ENCODE measurements at places on chromosomes 6 and 20.

DNA sequence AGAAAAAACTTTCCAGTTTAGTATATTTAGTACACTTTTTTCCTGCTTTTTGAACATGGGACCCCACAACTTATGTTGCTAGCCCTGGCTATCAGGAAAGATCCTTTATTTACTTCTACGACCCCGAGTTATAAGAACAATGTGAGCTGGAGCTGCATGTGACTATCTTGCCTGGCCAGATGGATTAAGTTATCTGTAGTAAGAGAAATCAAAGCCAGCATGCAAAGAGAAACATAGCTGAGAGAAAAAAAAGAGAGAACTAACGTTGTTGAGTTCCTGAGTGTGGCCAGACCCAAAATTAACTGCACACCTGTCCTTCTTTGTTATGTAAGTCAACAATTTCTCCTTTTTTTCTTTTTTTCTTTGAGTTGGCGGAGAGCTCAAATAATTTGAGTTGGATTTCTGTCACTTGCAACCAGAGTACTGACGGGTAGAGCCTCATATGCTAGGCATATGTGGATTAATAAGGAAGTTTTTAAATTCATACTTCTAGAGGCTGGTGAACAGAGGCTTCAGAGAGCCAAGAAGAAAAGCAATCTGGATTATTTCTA, 219.5 kb downstream of the HACE1 start:
- DNase-seq: no peak

DNA sequence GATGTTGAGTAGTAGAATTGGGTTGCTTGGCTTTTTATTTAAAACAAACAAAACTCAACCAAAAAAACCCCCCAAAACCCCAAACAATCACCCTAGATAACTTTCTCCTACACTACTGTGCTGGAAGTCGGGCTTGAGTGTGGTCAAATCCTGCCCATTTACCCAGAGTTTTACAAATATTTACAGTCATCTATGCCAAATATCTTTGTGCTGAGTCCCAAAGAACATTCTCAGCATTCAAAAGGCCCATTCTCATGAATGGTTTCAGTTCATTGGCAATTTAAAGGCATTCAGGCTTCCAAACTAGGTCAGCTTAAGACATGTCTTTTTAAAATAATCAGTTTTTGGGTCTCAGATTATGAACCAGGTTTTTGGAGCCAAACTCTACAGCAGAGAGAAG, 1.8 kb downstream of the RNF144B start:
- no peak for DNase-seq

DNA sequence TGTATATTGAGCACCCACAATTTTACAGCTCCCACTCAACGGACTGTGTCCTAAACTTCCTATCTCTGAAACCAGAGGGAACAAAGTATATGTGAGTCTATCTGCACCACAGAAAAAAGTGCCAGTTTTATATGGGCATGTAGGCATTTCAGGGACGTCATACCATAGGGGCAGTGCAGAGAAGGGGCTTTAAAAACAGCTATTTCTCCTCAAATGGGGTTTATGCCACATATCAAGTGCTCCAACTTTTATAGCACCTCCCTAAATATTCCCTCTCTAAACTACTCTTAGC, 28.9 kb upstream of the ASF1A start:
- no peak for DNase-seq

- DNase-seq: no peak
These were observed 102.3 kb downstream of the DST start for GRCh38 chr6:56540232-56541029.

DNA sequence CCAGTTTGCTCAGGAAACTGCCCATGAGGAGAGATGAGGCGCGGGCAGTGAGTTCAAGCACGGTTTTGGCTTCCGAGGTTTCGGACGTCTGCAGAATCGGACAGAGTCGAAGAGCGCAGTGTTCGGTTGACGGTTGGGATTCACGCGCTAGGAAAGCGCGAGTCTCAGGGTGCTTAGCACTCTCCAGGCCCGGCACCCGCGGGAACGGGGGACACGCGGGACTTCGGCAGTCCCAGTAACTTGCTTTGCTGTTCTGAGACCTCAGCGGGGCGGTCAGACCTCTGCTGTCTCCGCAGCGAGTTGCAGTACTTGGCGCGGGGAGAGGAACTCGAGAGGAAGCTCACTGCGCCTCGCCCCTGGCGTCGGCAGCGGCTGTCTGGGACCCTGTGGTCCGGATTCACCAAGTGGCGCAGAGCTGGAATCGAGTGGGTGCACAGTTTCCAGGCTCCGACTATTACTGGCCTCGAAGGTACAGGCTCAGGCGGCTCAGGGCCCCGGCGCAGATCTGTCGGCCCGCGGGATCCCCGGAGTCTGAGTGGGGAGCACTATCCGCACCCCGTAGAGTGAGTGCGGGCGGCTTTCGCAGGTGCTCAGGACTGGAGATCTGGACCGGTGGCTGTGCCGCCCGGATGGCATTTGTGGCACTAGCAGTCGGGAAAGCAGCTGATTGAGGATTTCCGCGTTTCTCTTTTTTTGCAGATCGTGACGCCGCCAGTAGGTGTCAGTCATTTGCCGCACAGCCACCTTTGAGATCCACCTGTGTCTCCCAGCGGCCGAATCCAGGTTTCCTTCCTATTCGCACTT, at the start of gene POM121L2:
Gene POM121L2, minus strand, starts transcription at position 128 of the 804 bp plus-strand sequence. Its CDS starts 103 bp downstream, at position 25.
- DNase-seq: peak; percentile 50

DNA sequence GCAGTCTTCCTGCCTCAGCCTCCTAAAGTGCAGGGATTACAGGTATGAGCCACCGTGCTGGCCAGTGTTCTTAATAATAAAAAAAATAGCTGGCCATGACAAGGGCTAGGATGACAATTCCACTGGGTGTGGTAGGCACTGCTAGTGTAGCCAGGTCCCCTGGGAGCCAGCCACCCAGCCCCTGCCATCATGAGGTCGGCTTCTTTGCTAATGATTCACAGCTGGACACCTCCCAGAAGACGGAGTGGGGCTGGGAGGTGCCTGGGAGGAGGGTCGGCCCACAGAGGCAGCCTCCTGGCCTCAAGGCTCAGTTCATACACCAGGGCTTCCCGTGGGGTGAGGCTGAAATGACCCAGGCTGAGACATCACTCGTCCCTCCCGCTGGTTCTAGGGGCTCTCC, 230.4 kb downstream of the TAF4 start:
- no peak for DNase-seq

GRCh38 chr6:5335020-5335419, 73.7 kb downstream of the FARS2 start:
- DNase-seq: no peak
